Esophagus squamous epithelium (tissue), 5 donors: ENCODE measurements at places on chromosomes 16 and 17.

- no peak for DNase-seq
Measured at GRCh38 chr17:1736348-1737281, 6.1 kb upstream of the SERPINF2 start.

DNA sequence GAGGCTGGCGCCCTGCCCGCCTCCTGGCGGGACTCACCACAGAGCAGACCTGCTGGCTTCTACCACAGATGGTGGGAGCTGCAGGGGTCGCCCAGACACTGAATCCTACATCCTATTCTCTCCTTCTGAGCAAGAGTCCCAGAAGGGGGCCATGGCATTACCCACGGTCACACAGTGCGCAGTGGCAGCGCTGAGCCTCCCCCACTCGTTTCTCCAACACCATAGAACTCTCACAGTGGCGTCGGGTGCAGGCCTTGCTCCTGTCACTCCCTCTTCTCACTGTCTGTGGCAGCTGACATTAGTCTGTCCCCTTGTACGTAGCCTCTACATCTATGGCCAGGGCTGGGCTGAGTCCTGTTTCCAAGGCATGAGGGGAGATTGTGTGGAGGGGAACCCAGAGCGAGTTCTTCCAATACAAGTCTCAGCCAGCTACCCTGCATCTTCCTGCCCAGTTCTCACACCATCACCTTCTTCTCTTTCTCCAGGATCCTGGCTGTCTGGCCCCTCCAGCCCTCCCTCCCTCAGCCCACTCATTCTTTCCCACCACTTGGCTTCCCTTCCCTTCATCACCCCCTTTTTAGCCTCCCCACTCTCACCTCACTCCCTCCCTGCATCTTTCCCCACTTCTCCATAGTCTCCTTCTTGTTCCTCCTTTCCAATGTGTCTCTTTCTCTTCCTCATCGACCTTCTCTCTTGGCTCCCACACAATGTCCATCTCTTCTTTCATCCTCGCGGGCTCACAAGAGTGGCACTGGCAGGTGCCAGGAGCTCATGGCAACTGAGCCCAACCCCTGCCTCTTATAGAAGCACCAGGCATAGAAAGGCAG is 5.9 kb downstream of the UBTF start:
- no peak for DNase-seq

- DNase-seq, result no peak
Measured at GRCh38 chr16:53523126-53523804, 20.3 kb upstream of the AKTIP start.

DNA sequence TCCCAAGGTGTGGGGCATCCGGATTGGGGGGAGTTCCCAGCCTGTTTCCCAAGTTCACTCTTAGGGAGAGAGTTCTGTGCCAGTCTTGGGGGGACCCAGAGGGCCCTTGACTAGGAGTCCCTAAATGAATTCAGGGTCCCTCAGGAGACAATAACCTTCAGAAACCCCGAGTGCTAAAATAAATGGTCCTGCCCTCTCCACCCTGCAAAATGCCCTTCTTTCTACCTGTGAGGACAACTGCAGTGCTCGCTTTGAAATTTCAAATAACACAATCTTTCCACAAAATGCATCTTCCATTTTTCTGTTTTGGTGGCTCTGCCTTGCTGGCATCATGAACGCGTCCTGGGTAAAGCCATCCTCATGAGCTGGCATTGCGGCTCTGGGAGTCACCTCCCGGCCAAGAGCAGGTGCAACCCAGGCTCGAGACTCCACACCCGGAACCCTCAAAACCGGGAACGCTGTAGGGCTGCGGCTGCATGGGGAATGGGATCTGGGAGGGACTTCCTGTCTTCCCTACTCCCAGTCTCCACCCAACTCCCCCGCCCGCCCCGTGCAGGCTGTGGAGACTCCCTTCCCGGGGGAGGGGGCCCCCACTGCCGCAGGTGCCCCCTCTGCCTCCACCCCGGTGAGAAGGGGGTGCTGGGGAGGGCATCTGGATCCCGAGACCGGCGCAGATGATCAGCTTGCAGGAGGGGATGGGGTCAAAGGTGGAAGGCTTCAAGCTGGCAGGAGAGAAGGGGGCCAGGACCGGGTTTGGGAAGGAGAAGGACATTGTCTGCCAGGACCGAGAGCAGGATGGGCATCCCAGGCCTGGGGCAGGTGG is at the start of gene ZNF205:
Gene ZNF205, plus strand, starts transcription at position 529 of the 823 bp plus-strand sequence. CDS start 845 bp downstream, outside the sequence.
- no peak for DNase-seq

GRCh38 chr16:54655121-54655590 is 275.5 kb upstream of the IRX5 start:
- DNase-seq, result no peak

DNA sequence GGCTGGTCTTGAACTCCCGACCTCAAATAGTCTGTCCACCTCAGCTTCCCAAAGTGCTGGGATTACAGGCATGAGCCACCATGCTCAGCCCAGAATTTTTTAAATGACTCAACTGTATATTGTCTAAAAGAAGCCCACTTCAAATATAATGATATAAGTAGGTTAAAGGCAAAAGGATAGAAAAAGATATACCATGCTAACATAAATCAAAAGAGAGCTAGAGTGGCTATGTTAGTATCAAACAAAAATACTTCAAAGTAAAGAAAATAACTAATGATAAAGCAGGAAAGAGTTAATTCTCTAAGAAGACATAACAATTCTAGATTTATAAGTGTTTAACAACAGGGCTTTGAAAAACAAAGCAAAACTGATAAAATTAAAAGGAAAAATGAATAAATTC is 13.3 kb upstream of the MPO start:
- no peak for DNase-seq

GRCh38 chr17:47852113-47852949 is 1.4 kb upstream of the SP6 start:
- no peak for DNase-seq

GRCh38 chr17:73976676-73977521 is 226.6 kb upstream of the RPL38 start:
- no peak for DNase-seq

GRCh38 chr16:19431636-19432340 is 14.1 kb downstream of the TMC5 start:
- no peak for DNase-seq

GRCh38 chr17:65783845-65784334 is 222.4 kb upstream of the AXIN2 start:
- no peak for DNase-seq
